Mesenteric fat pad (tissue), 1 donor: ENCODE measurements at places on chromosomes 2 and 18. TPM values are rescaled to one million over a fixed set of nuclear protein-coding genes. Genes with fewer than 3 reads are reported as not detected.

GRCh38 chr2:33770023-33770422 lies 170.9 kb upstream of the FAM98A start:
- DNase-seq, result no peak

DNA sequence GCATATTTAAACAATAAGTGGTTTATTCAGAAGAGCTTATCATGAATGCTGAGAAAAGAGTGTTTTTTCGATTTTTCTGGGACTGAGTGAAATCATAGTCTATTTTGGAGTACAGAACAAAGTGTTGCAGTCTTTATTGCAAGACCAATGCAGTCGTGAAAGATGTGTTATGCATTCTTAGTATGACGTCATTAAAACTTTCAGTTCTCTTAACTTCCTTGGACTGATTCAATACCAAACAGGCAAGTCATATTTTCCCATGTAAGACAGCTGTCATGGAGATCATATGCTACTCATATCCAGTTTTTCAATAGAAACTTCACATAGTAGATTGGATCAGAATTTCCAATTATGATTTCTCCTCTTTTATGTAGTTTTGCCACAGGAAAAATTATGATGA lies 92.6 kb downstream of the RIT2 start:
- no peak for DNase-seq

WNT10A gene
- total RNA-seq, result not detected

DNA sequence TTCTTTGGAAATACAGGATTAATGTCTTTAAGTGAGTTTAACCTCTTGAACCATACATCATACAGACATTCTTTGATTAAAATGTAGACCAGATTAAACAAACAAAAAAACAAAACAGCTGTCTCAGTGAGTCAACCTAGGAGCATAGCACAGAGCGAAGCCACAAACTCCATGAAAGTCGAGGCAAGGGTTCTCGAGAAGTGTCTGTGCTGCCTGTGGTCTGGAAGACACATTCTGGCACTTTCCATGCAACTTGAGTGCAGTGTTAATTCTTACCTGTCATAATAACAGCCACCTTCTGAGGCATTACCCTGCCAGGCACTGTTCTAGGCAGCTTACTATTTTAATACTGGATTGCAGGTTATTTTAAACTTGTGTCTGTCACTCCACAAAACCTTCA lies 435.5 kb upstream of the MMADHC start:
- DNase-seq, result no peak

- DNase-seq, result no peak
Observed at GRCh38 chr2:241461693-241462677, 46.4 kb downstream of the STK25 start.

DNA sequence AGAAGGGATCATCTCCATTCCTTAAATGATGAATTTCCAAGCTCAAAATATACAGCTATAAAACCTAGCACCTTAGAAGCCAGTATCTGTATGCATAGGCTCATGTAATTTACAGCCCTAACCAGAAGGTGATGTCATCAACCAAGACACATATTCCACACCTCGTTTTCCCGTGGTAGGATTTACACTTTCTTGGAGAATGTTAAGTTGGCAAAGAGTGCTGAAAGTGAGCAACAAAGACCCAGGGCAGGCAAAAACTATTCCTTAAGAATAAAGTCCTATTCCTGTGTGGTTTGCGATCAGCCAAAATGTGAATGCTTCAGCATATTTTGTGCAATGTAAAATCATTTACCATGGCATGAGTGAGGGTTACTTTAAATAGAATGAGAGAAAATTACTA lies 247.1 kb downstream of the OSR1 start:
- no peak for DNase-seq

DNA sequence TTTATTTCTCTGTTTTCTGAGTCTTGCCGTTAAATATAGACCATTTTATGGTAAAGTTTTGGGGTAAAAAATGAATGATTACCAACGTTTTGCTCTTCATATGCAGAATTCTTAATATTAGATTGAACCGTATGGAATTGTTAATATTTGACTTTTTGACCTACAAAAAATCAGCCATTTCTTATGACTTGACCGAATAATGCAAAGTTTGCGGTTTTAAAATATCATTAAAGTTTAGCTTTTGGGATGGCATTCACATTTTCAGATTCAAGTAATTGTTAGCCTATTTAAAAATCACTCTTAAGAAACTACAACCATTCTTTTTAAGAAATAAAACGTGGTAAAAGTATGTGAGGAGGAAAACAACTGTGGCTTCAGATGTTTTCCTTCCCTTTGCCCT lies 138.0 kb downstream of the HAUS1 start:
- DNase-seq, result no peak

DNA sequence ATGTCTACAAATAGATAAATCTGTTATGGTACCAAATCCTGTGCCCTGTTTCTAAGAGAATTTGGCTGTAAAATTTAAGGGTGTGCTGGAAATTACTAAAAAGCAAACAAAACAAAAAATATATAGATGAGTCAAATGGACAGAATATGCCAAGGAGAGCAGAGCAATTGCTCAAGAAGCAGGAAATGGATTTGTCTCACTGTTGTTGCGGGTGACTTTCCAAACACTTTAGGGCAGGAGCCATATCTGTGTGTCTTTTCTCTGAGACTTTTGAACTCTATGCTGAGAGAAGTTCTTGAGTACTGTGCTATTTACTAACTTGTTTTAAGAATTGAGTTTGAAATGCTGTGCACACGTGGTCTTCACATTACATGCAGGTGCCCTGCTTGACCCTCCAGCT lies 221.7 kb downstream of the PHLPP1 start:
- DNase-seq, result no peak

MARCHF4 gene
- not detected for total RNA-seq

DNA sequence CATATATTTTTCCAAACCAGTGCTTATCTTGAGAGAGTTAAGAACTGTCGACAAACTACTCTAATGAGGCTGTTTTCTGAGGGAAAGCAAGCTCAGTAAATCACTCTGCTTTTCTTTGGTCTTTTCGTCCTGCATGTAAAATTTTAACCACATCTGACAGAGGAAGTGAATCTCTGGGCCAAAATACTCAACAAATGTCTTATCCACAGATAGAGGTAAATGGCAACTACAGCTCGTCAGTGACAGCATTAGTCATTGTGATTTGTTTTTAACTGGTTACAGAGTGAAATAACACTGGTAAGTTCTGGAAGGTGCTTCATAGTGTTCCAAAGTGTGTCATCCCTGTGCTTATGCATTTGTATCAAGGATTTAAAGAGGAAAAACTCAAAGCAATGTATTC lies 82.6 kb upstream of the SLC8A1 start:
- no peak for DNase-seq

GRCh38 chr2:126891681-126892500 lies 6.8 kb upstream of the TEX51 start:
- DNase-seq, result peak; percentile 79

- no peak for DNase-seq
Observed at GRCh38 chr18:1797235-1797634, 774.1 kb downstream of the METTL4 start.

FASTKD2 gene
- total RNA-seq, result 19.9 TPM

GRCh38 chr2:148658807-148659722 lies 14.5 kb downstream of the EPC2 start:
- DNase-seq, result no peak

GRCh38 chr2:23588508-23589201 lies 203.7 kb downstream of the KLHL29 start:
- no peak for DNase-seq

DNA sequence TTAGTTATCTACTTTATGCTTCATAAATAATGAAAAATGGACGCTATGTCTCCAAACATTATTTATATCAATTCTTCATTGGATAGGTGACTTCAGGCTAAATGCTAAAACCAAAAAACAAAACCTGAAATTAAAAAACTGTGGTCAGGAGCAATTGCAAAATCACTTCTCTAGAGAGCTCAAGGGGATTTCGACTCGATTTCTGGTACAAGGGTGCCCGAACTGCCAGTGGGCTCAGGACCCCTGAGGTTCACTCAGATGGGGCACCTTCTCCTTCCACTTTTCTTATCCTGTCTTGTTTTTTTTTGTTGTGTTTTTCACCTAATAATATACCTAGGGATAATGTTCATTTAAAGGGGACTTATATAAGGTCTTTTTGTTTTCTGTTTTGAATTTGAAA lies 65.8 kb upstream of the CELF4 start:
- DNase-seq, result no peak

- DNase-seq, result no peak
Observed at GRCh38 chr2:151423760-151424159, 14.1 kb downstream of the RIF1 start.

DAPL1 gene
- total RNA-seq, result not detected

VIL1 gene
- 0.55 TPM for total RNA-seq

DNA sequence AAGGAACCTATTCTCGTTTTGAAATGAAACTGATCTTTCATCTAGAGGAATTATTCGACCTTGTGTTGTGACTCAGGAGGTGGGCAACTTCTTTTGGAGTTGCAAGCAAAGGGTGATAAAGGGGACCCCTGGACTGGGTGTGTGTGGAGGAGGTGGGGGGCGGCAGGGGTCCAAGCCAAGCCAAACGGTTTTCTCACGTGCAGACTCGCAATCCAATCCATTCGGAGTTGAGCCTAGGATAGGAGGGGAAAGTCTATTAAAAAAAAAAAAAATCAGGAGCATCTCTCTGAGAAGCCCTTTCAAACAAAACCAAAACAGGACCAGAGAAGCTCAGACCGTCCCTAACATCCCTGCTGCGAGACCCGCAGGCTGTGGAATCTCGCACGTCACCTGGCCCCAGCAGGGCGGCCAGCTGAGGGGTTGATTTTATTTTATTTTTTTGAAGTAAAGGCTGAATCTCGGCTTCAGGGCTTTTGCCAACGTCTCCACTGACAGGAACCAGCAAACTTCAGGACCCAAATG lies 3.7 kb upstream of the ZEB2 start:
- no peak for DNase-seq

GRCh38 chr2:217794133-217794986 lies 208.4 kb downstream of the TNS1 start:
- DNase-seq, result peak; percentile 55

DNA sequence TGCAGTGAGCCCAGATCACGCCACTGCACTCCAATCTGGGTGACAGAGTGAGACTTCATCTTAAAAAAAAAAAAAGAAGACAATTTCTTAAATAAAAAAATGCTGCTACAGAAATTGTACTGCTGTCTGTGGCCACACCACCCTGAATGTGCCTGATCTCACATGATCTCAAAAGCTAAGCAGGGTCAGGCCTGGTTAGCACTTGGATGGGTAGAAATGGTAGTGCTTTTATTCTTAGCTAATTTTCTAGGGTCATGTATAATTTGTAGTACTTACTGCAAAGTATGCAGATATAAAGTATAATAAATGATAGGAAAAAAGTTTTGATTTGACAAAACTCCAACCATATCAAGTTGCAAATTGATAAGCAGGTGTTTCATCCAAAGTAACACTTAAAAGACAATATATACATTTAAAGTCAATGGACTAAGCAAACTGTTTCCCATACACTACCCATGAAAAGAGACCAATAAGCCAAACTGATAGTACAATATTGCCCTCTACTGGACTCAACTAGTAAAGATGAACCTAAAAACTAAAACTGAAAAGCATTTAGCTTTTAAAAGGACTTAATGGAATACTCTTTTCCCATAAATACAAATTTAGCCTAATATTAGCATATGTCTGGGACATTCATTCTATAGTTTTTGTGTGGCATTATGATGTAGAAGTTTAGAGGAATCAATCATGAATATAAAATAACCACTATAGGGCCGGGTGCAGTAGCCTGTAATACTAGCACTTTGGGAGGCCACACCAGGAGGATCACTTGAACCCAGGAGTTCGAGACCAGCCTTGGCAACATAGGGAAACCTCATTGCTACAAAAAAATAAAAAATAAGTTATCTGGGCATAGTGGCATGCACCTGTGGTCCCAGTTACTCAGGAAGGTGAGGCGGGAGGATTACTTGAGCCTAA lies 18.6 kb upstream of the PEX13 start:
- DNase-seq, result no peak

CHN1 gene
- total RNA-seq, result 7.0 TPM

DNA sequence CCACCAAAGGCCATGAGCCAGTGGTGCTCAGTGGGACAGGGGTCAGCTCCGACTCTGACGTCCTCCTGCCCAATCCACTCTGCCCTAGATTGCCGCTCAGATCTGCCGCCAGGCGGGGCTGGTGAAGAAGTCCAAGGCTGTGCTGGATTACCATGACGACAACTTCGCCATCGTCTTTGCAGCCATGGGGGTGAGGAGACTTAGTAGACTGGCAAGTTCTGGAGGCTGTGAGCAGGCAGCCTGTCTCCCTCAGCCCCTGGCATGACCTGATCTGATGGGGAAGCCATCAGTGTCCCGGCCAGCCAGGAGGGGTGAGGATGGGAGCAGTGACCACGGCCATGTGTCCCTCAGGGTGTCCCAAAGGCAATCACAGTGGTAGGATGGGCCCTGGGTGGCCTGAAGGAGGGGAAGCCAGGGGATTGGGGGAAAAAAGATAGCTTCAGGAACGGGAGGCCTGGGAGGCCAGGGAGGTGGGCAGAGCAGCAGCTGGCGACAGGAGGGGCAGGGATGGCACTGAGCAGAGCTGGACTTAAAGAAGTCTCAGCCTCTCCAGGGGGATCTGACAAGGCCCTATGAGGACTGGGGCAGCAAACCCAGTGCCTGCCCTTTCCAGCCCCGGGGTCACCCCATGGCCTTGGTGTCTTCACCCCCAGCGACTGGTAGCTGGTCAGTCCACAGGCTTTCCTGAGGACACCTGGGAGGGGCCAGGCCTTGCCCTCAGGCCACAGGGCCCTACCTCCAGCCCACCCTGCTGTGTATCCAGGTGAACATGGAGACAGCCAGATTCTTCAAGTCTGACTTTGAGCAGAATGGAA lies 17.4 kb upstream of the ANKRD53 start:
- peak; percentile 85 for DNase-seq

KCNIP3 gene
- 3.8 TPM for total RNA-seq

- no peak for DNase-seq
Observed at GRCh38 chr2:68377137-68377780, 12.2 kb downstream of the PLEK start.

GRCh38 chr2:54061272-54061671 lies 54.1 kb upstream of the ACYP2 start:
- no peak for DNase-seq

- no peak for DNase-seq
Observed at GRCh38 chr2:152383702-152384101, 48.7 kb downstream of the FMNL2 start.

DNA sequence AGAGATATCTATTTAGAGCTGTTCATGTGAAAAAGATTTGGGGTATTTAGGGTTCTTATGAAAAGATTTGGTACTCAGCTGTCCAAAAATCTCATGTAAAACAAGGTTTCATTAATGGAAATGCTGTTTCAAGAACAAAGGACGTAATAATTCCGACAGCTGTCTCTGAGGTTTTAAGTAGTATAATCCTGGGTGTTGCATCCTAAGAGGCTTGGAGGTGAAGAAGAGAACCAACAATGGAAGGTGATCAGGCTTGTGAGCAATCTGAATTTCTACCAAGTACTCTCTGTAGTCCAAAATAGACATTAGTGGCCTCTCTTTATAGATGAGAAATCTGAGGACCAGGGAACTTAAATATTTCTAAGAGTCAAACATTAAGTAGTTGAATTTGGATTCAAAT lies 205.1 kb downstream of the BABAM2 start:
- no peak for DNase-seq

ASB18 gene
- not detected for total RNA-seq
